ENCODE measurements at places on chromosomes 12 and 14.

DNA sequence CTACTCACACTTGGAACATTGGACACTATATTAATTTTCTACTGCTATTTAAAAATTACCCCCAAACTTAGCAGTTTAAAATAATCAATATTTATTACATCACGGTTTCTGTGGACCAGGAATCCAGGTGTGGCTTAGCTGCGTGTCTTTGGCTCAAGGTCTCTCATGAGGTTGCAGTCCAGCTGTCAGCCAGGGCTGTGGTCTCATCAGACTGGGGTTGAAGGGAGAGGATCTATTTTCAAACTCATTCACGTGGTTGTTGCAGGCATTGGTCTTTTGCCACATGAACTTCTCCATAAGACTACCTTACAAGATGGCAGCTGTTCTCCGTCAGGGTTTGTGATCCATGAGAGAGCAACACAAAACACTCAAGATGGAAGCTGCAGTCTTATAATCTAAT, 343.0 kb downstream of the BCAT1 start:
- no peak for DNase-seq

DNA sequence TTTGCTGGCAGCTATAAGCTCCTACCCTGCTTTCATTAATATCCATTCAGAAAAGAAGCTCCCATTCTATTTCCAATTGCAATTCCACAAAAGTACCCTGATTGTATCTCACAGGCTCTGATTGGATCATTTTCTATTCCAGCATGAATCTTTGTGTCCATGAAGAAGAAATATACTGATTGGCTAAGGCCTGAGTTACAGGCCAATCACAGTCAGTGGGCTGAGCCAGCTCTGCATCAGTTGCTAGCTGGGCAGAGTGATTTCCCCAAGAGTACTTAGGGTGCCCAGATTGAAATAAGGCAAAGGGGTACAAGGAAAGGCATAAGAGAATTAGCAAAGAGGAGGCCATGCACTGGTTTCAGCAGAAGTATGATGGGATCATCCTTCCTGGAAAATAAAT, 14.4 kb downstream of the ART4 start:
- no peak for DNase-seq

GRCh38 chr12:27446436-27446835, at the start of gene SMCO2:
SMCO2 (plus strand) TSS chr12:27446736; CDS start chr12:27470632, 23,896 bp downstream.
- DNase-seq, result no peak

GRCh38 chr12:31594681-31595080, 3.7 kb upstream of the DENND5B start:
- DNase-seq, result no peak

GRCh38 chr14:23438101-23438971, 2.9 kb upstream of the MYH7 start:
- peak; percentile 45 for DNase-seq

DNA sequence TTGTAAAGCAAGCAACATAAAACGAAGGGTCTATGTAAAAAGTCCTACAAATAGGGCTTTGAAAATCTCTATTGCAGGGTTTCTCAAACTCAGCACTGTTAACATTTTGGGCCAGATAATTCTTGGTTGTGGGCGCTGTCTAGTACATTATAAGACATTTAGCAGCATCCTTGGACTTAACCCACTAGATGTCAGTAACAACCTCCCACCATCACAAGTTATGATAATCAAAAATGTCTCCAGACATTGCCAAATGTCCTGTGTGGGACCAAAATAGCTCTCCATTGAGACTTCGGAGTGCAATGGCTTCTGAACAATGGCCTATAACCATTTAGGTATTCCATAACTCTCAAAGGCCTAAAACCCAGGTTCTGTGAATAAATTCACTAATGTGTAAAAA, 22.9 kb upstream of the DHRS7 start:
- DNase-seq, result peak; percentile 70

GRCh38 chr12:126248871-126249403, 1183.7 kb downstream of the AACS start:
- DNase-seq, result no peak

DNA sequence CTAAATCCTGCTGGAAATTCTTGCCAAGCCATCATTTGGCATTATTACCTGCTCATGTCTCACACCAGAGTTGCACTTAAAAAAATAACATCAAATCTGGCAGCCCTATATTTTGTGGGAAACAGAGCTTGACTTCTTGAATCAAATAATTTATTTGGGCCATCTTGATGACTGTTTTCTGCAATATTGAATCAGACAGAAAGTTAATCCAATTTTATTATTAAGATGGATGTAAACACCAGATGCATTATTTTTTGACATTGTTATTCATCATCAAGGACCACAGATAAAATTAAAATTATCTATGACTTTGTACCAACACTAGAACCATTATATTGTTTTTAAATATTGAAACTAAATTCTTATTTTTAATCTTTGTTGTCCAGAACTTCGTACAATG, 132.9 kb downstream of the PTPRR start:
- no peak for DNase-seq

GRCh38 chr14:59333668-59334067, 131.5 kb downstream of the GPR135 start:
- DNase-seq, result no peak

- DNase-seq, result no peak
Observed at GRCh38 chr14:103223818-103224352, 100.6 kb downstream of the TNFAIP2 start.

DNA sequence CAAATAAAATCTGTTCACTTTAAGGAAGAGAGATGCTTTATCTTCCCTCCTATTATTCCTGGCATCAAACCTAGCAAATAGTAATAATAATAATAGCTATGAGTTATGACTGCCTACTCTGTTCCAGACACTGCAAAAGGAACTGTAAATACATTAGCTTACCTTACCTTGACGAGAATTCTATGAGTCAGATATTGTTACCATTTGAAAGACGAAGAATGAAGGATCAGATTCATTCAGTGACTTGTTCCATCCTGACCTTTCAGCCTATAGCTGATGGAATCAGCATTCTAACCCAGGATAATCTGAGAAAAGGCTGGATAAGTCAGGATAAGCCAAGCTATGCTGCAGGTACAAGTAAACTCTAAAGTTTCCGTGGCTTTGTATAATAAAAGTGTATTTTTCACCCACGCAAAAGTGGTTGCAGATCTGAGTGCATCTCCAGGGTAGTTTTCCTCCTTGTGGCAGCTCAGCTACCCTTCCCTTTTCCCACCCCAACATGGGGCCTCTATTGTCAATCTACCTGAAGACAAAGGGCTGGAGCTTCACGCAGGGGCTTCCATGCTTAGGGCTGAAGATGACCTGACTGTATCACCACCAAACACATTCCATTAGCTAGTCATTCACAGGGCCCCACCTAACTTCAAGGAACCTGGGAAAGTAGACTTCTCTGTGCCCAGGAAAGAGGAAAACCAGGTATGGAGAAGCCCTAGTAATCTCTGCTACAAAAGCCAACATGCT, 57.2 kb upstream of the CCND2 start:
- DNase-seq, result no peak

DNA sequence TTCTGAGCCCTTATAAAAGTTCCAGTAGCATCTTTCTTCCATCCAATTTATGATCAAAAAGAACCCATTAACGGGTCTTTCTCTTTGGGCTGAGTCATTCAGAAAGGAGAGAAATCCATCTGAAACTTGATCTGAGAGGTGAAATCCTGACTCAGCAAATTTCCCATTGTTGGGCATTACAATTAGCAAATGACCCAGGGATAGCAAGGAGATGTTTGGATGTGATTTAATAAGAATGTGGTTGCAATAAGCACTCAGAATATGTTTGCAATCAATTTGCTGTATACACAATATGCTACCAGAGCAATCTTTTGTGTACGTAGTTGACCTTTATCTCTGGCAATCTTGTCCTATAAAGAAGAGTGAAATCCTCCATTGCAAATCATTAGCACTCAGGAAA, 122.7 kb downstream of the CCDC60 start:
- DNase-seq, result no peak

GRCh38 chr12:14928931-14929330, 9.4 kb downstream of the ERP27 start:
- DNase-seq, result no peak

DNA sequence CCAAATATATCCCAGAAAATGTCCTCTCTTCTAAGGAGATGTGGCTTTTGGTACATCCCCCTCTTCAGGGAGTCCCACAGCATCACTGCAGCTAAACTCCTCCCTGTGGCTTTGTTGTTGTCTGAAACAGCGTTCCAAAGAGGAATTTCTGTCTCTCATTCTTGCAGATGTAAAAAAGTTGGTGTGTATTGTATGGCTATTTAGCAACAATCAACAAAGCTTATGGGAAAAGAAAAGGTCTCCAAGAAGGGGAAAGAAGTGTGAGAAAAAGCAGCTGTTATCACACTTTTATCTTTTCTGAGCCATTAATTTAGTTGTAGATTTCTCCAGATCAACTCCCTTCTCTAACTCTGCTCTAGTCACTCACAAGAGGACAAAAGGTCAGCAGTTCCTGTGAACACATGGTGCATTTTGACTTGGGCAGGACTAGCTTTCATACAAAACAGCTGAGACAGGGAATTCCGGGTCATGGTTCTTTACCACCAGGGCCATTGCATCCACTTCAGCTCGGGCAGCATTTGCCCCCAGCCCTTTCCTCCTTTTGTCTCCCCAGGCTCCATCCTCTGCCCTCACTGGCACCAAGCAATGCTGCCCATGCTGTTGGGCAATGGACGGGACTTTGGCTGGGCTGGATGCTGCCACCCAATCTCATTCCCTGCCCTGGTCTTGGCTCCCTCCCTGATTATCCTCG, 184.7 kb downstream of the TMX1 start:
- DNase-seq, result no peak

- DNase-seq, result peak; percentile 86
Observed at GRCh38 chr12:62581288-62582064, 114.8 kb downstream of the MON2 start.

GRCh38 chr12:123743002-123743401, 19.1 kb upstream of the DNAH10 start:
- peak; percentile 91 for DNase-seq

GRCh38 chr14:50906326-50907065, 34.6 kb downstream of the ABHD12B start:
- DNase-seq, result no peak

- peak; percentile 74 for DNase-seq
Observed at GRCh38 chr12:110846615-110847566, at the start of gene CCDC63. CCDC63 (plus strand) TSS chr12:110846987; CDS start chr12:110852955, 5,968 bp downstream.

GRCh38 chr12:30905463-30906009, 21.0 kb upstream of the TSPAN11 start:
- no peak for DNase-seq

DNA sequence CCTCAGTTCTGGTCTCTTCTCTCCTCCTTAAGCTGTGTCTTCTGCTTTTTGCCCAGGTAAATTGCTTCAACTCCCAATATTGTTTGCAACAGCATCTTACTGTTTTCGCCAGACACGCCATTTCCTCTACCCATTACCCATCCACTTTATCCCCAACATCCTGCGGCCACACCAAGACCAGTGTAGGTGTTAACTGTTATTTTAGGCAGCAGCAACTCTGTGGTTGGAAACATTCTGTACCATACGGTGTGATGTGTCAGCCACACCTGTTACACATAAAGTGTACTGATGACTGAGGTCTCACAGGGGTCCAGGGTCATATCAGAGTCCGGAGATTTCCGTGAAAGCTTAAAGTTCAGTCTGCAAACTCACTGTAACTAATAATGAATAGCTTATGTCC, 21.8 kb upstream of the KLRD1 start:
- DNase-seq, result no peak

- DNase-seq, result no peak
Observed at GRCh38 chr12:42204819-42205218, 33.2 kb downstream of the YAF2 start.

DNA sequence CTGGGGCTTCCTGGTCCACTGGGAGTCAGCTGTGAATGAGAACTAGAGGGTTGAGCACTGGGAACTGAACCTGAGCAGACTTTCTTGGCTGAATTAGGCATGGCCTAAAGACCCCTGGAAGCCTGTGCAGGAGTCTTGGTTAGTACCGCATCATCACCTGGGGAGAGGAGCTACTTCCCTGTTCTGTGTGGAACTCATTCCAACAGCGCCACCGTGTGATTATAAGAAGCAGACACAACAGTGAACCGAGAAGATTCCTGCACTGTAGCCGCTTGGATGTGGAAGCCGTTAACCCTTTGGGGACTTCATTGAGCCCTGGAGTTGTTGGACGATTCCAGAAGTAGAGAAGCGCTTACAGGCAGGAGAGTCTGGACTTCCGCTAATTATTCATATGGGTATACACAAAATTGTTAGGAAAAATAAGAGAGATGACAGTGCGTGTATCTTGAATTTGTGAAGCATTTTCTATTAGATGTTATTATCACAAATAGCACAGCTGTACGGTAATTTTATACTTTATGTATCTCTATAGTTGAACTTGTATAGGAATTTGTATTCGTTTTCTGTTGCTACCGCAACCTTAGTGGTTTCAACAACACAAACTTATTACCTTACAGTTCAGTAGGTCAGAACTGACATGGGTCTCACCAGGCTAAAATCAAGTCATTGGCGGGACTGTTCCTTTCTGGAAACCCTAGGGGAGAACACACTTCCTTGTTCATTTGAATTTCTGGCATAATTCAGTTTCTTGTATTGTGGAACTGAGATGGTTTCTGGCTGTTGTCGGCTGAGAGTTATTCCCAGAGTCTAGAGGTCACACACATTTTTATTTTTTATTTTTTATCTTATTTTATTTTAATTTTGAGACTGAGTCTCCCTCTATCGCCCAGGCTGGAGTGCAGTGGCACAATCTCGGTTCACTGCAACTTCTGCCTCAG, 100.7 kb downstream of the C2CD5 start:
- DNase-seq, result peak; percentile 94

DNA sequence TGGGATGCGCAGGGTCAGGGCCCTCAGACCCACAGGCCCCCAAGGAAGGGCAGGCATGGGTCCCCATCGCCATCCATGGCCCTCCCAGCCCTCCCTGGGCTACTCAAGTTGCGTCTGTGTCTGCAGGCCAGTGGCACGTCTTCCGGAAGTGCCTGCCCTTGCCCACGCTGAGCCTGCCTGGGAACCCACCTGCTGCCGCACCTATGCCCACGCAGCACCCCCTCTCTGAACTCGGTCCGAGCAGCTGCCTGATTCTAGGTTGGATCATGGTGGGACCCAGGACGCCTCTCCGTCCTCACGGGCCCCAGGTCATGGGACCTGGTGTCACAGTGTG, 182.8 kb downstream of the ADGRD1 start:
- DNase-seq, result no peak

DNA sequence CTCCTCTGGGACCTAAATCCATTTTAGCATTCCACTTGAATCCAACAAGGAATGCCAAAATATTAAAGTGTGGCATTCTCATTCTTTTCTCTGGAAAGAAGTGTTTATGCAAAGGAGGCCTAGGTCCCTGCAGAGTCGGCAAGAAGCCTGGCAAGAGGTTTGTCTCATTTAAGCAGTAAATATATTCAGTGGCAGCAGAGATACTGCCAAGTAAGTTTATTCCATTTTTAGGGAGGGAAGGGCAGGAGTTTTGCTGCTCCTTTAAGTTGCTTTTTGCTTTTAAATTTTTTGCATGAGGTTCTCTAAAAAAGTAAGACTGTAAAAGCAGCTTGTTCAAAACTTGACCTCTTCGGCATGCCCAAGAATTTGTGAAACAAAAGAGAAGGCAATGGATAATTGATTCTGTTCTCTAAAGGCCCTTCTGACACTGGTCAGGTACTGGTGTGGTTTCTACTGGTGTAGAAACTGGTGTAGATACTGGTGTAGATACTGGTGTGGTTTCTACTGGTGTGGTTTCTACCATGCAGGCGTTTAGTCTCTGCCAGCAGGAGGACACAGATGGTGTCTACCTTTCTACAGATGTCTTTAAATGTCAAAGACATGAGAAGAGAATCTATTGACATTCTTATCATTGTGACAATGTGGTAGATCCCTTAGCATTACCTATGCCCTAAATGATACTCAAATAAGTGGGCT, 107.3 kb downstream of the SAMD4A start:
- no peak for DNase-seq
